Stimulated activated CD8-positive, alpha-beta memory T cell treated with anti-CD3 and anti-CD28 coated beads, Interleukin-15, amount 100 ng/mL, for 4 hours (primary cell): ENCODE measurements at places on chromosomes 7 and 10.

DNA sequence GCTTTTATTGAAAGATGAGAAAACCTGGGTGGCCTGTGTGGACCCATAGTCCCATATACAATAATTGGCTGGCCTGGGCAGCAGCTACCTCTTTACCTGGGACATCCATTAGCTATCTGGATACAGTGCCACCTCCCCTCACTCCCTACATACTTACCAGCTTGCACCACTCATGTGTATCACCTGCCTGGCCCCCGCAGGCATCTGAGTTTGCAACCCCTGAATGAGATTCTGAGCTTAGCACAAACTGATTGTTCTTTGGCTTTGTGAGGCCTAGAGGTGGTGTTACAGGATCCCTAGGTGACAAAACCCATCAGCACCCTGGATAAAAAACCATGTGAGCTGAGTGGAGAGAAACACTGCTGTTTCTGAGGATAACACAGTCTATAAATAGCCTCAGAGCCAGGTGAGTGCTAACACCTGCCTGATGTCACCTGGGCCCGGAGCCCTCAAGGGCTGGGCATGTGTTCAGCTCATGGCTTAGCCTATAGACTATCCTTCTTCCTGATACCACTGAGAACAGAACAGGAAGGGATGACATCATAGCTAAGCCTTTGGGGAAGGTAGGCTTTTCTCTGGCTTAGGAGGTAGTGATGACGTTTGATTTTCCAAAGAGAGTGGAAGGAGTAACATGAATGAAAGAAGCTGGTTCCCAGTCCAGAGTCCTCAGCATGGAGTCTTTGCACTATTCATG, 2.6 kb upstream of the PPIF start:
- no peak for DNase-seq

DNA sequence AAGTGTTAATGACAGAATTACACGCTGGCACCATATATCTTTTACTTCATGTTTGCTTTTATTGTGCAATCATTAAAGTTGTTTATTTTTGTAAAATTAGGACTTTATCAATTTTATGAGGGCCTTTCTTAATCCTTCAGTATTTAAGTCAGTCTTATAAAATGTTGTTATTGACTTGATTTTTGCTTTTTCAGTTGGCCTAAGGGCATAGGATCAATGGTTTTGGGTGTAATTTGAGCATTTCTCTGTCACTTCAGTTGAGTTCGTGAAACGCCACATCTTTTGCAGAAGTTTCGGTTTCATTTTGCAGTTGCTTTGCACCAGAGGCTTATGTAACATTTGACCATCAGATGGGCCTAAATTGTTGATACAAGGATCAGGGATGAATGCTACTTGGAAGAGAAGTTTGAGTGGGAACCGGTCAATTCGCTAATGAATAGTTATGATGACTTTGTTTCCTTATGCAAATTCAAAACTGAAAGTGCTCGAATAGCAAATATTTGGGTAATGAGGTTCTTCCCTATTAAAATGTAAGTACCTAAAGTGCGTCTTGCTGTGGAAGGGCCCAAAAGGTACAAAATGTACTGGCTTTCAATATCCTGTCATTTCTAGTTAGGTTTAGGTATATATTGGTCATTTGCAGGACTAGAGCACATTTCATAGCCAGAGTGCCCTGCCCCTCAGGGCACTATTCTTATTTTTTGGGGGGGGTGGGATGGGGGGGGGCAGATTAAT, 340.9 kb downstream of the LRMDA start:
- no peak for DNase-seq

- no peak for DNase-seq
Measured at GRCh38 chr7:45919231-45919784, 1.8 kb downstream of the IGFBP3 start.

DNA sequence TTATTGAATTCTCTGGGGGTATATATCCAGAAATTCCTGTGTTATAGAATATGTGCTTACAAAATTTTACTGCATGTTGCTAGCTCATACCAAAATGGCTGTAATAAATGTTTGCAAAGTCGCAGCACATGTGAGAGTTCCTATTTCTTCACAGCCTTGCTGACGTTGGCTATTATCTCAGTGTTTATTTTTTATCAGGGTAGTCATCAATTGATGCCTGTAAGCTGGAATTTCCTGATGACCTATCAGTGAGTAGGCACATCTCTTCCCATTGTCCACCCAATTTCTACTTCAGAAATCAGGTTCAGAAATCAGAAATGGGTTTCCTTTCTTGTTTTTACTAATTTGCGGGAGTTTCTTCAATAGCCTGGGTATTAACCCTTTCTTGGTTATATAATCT, 268.1 kb upstream of the FZD8 start:
- no peak for DNase-seq

DNA sequence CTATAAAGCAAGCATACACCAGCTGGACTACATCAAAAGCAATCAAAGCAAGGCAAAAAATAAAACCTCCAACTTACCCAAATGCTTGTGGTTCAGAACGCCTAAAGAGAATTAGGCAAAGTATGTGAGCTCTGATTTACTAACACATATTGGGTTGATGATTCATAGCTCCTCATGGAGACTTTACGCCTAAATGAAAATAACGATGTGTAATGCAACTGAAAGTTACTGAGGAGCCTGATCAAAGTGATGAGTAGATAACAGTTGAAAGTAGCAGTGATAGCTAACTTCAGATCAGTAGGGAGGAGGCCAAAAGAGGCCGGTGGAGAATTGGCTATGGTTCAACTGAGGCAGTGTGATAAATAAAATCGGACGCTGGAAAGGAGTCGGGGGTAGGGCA, 85.0 kb downstream of the MPP7 start:
- DNase-seq, result no peak

DNA sequence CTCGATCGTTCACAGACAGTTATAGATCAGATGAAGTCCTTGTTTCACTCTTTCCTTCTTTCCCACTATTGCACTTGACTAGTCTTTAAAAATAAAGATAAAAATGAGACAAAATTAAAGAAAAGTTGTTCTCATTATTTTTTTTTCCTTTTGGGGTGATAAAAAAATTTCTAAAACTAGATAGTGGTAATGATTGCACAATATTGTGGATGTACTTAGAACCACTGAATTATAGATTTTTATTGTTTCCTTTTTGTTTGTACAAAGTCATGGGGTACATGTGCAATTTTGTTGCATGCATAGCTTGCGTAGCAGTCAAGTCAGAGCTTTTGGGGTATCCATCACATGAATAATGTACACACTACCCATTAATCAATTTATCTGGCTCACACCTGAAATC, 97.3 kb downstream of the PHTF2 start:
- no peak for DNase-seq

GRCh38 chr7:115782696-115783490, 247.7 kb downstream of the TFEC start:
- no peak for DNase-seq

GRCh38 chr7:35725280-35725680, 30.3 kb upstream of the HERPUD2 start:
- DNase-seq, result peak; percentile 26

DNA sequence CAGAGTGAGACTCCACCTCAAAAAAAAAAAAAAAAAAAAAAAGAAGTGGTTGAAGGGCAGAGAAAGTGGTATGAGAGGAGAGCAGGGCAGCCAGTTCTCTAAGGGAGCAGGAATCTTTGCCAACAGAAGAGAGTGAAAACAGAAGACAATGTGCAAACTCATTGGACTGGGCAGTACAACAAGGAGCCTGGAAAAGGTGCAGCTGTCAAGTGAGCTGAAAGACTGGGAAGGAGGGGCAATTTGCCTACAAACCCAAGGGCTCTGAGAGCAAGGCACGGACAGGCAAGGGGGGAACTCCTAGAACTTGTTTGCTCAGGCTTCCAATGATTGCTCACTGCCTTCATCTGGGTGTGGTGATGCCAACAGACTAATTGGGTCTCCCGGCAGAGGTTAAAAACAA, 9.5 kb downstream of the ACTR1A start:
- no peak for DNase-seq

DNA sequence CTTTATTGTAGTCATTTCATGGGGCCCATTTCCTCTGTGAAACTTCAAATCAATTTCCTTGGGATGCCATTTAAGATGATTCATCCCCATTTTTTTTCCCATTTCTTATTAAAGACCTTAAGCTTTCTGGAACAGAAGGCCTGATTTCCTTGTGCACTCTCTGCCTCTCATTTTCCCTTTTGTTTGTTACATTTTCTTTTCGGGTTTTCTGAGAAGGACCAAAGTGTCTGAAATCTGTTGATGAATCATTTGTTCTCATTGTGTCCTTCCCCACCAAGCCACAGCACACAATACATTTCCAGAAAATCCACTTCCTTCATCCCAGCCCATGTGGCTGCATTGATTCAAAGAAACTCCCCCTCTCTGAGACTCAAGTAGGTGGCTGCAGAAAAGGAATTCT, 372.4 kb downstream of the SFMBT2 start:
- no peak for DNase-seq

- DNase-seq, result no peak
Measured at GRCh38 chr10:91061608-91062007, 140.7 kb upstream of the ANKRD1 start.

DNA sequence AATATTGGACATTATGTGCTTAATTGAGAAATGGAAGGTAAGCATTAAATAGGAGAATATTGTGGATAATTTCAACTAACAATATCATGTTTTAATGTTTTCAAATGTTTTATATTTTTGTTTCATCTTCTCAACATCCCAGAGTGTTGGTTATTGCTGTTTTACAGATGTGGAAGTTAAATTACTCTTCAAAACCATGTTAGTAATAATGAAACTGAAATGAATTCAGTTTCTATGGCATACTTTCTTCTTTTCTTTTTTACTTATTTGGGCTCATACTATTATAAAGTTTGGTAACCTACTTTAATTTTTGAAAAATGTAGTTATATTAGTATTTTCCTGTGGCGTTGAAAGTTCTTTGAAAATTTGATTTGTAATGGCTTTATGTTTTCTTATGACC, 4.2 kb downstream of the GLRX3 start:
- no peak for DNase-seq

GRCh38 chr7:28957064-28957750, 923 bp downstream of the TRIL start:
- DNase-seq, result no peak
